ENCODE measurements at places on chromosomes 4 and X.

DNA sequence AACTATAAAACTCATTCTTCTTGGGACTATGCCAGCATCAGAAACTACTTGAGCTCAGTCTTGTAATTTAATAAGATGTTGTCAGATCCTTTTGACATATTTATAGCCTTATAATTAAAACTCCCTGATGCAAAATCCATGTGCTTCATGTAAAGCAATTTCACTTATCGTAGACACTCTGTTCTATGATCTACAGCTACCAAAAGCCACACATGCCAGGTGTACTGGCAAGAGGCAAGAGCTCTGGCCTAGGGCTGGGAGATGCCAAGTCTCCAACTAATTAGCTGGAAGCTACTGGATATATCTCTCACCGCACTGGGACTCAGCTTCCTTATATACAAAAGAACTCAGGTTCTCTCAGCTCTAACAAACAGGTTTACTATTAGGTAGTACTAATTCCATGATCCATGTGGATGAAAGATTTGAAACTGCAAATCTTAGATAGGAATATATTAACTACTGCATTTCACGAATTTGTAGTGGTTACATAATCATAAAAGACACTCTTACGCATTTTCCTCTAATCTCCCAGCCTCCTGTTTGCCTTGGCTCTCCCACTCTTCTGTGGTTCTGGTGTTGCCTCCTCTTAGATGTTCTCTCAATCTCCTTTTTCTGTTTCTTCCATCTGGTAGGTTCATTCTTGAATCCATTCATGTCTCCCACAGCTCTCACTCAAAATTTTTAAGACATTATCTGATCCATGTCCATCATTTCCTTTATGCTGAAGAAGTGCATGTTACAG lies 103.0 kb downstream of the HHIP start:
- no peak for DNase-seq

DNA sequence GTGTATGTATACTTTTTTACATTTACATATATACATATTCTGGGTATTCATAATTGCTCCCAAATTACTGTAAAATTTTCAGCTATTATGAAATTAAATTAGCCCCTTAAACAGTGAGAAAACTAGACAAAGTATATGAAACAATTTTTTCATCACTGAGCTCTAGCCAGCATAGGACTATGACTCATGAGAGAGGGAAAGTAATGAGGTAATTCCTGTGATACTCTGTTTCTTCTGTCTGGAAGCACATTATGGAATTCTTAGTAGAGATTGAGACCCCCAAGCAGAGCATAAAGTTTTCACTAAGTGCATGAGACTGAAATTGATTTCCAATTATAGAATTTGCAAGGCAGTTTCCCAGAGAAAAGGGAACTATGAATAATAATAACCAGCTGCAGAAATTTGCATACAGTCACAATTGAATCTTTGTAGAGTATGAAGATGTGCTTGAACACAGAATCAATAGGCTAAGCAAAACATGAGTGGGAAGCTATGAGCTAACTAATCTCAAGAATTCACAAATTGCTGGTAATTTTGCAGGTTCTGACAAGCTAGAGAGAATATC lies 779.3 kb downstream of the ARAP2 start:
- DNase-seq, result no peak

GRCh38 chrX:129534816-129535578 lies 5.1 kb upstream of the OCRL start:
- DNase-seq, result no peak

DNA sequence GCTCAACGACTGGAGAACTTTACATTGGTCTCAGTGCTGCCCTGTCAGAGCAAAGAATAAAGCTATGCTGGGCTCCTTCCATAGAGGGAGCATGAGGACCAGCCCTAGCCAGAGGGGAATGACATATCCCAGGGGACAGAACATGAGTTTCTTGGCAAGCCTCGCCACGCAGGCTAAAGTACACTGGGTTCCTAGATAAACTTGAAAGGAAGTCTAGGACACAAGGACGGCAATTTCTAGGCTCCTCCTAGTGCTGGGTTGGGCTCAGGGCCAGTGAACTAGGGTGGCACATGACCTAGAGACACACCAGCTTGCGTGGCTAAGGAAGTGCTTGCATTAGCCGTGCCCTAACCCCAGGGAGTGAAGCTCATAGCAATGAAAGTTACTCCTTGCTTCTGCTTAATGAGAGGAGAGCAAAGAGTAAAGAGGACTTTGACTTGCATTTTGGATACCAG lies 141.0 kb downstream of the MAB21L2 start:
- DNase-seq, result peak; percentile 61

GRCh38 chrX:9240956-9241355 lies 207.0 kb upstream of the FAM9B start:
- DNase-seq, result no peak

DNA sequence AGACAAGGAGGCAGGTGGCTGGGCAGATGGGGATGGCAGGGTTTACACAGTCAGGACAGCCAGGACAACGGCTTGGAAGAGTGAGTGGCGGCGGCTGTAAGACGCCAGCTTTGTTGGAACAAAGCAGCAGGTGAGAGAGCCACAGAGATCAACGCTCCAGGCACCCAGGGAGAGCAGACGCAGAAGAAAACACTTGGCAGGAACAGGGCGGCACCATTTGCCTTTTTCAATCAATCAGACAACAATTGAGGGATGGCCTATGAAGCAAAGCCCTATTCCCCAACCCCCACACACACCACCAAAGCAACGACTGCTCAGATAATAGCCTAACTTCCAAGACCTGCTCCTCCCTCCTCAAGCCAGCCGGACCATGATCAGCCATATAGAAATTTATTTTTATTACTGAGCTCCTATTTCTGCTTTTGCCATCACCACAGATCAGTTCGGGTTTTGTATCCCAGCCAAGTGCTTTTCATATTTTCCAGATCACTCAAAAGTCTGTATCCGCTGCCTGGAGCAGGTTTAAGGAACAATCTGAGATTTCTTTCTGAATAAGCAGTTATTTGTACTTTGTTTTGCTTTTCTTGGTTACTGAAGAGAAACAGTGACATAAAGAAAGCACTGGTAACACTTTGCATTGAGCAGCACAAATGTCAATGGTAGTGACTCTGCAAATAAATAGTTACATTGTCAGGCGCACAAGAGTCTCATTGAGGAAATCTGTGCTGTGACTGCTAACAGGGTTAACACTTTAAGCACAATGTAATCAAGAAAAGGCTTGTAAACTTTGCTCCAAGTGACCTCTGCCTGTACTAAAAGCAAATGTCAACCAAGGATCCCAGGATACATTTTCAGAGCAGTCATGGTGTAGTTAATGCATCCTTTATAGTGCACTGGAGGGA lies 81.8 kb upstream of the RBPJ start:
- DNase-seq, result no peak

DNA sequence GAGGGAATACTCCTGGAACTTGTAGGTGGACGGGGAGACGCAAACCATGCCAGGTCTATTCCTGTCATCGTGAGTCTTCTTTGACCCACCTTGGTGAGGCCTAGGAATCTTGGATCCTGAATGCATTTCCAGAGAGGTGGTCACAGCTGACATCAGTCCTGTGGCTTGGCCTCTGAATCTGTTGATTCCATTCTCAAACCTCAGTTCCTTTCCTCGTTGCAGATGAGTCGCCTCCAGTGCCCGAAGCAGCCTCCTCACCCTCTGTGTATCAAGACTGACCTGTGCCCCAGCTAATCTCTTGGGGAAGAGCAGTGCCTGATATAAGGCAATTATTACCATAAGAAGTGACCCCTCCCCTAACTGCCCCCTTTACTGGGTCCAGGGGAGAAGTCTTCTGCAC lies 118.1 kb downstream of the SMIM20 start:
- DNase-seq, result no peak

DNA sequence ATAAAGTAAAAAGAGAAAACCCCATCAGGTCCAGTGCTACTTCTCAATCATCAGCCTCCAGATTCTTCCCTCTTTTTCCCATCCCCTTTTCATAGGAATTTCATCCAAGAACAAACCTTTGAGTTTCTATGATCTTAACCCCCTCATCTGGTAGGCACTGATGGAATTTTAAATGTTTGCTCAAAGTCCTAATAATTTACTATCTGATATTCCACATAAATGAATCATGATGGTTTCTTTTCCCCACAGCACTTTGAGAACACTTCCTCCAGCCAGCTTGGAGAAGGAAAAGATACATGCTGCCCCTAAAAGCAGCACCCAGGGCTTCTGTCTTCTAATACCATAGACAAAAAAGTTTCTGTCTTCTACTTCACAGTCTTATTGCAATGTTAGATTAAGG lies 19.4 kb upstream of the KLHL8 start:
- no peak for DNase-seq

- DNase-seq, result no peak
Observed at GRCh38 chr4:140870427-140870826, 114.2 kb upstream of the TBC1D9 start.

DNA sequence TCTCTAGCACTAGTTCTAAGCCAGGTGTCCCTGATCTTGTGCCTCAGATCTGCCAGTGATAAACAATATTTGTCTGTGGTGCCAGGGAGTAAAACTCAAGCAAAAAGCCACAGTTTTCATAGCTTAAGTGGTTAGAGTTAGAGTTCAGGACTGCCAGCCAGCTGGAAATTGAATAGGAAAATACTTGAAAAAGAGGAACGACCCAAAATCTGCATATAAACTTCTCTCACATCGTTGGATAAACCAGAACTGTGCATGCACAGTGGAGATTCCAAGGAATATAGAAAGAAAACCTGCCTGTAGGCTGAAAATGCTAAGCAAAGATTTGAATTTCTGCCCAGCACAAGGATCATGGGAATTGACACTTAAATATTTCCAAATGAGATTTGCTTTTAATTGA lies 35.0 kb upstream of the GNPDA2 start:
- DNase-seq, result no peak

DNA sequence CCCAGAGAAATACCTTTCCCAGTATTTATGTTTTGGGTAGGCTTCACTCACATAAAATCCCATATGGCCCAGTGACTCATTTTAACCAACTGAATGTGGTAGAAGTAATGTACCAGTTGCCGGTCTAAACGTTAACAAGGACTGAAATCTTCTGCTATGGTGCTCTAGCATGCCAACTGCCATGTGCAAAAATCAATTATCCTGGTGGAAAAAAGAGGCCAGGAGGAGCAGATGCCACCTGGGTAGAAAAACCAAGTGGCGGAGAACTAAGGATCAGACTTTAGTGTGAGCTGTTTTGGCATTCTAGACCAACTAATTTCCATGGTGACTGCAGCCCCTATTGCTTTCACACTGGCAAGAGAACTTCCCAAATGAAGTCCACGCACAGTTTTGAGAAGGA lies 1660.7 kb upstream of the ADGRL3 start:
- DNase-seq, result no peak

DNA sequence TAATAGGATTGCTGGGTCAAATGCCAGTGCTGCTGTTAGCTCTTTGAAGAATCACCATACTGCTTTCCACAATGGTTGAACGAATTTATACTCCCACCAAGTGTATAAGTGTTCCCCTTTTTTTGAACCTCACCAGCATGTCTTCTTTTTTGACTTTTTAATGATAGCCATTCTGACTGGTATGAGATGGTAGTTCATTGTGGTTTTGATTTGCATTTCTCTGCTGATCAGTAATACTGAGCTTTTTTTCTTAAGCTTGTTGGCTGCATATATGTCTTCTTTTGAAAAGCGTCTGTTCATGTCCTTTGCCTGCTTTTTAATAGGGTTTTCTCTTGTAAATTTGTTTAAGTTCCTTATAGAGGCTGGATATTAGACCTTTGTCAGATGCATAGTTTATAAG lies 14.8 kb downstream of the USP38 start:
- no peak for DNase-seq

DNA sequence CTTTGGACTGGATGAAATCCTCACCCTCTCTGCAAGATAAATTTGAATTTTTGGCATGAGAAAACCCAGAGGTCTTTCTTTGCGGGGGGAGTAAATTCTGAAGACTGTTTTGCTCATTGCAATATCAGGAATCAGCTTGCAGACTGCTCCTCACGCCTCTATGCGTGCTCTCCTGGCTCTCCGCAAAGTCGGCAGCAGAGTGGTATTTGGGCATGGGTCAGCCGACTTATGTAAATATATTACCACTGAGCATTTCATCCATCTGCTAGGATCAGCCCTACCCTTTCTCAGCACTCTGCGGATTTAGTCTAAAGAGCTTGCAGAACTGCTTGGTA lies 288.0 kb downstream of the ASMT start:
- no peak for DNase-seq

DNA sequence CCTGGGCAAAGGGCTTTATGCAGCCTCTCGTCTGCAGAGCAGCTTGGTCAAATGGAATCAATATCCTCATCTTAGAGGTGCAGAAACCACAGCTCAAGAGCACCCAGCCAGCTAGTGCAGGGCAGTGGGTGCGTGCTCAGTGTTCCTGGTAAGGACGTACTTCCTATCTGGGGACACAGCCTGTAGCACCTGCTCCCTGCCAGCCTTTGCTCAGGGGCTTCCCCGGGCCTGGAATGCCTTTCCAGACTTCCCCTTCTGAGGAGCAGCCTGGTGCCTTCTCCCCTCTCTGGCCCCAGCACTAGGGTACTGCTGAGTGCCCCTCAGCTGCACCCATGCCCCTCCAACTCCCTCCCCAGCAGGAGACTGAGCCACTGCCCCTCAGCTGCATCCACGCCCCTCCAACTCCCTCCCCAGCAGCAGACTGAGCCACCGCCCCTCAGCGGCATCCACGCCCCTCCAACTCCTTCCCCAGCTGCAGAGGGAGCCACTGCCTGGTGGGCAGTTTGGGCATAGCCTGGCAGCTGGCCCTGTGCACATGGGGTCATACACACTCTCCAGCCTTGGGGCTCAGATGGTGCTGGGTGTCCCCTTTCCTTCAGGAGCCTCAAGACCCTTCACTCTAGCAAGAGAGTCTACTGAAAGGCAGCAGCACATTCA lies 42.2 kb upstream of the AFAP1 start:
- no peak for DNase-seq

- DNase-seq, result peak; percentile 84
Observed at GRCh38 chr4:185640811-185641675, 105.7 kb upstream of the PDLIM3 start.

GRCh38 chrX:12946838-12947544 lies 27.9 kb upstream of the TMSB4X start:
- peak; percentile 85 for DNase-seq

DNA sequence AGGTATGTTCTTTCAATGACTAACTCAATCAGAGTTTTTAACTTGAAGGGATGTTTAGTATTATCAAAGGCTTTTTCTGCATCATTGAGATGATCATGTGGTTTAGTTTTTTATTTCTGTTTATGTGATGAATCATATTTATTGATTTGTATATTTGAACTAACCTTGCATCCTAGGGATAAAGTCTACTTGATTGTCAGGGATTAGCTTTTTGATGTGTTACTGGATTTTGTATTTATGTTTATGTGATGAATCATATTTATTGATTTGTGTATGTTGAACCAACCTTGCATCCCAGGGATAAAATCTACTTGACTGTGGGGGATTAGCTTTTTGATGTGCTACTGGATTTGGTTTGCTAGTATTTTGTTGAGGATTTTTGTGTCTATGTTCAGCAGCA lies 615.4 kb upstream of the GRID2 start:
- no peak for DNase-seq

GRCh38 chr4:155615081-155615887 lies 51.4 kb upstream of the GUCY1A1 start:
- DNase-seq, result peak; percentile 17

- peak; percentile 44 for DNase-seq
Observed at GRCh38 chr4:113555868-113556267, 205.7 kb downstream of the CAMK2D start.

- no peak for DNase-seq
Observed at GRCh38 chrX:124023838-124024238, 62.3 kb downstream of the STAG2 start.

All from suppressor macrophage treated with lipopolysaccharide for 1 hour (primary cell).